ENCODE measurements at places on chromosomes 12 and 14.

DNA sequence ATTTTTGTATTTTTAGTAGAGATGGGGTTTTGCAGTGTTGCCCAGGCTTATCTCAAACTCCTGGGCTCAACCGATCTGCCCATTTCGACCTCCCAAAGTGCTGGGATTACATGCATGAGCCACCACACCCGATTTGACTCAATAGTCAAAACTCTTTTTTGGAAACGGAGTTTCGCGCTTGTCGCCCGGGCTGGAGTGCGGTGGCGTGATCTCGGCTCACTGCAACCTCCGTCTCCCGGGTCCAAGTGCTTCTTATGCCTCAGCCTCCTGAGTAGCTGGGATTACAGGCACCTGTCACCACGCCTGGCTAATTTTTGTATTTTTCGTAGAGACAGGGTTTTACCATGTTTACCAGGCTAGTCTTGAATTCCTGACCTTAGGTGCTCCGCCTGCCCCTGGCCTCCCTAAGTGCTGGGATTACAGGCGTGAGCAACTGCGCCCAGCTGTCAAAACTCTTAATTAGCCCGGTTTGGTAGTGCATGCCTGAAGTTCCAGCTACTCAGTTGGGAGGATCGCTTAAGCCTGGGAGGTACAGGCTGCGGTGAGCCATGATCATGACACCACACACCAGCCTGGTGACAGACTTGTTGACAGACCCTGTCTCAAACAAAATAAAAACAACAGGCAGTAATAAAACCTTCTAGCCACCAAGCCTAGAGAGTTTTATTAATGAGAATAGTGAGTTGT lies 12.4 kb downstream of the MED21 start:
- no peak for DNase-seq

- no peak for DNase-seq
Observed at GRCh38 chr12:130457215-130457614, 119.5 kb downstream of the PIWIL1 start.

GRCh38 chr12:88716240-88716639 lies 136.0 kb upstream of the KITLG start:
- no peak for DNase-seq

GRCh38 chr14:89498878-89499277 lies 81.8 kb upstream of the FOXN3 start:
- DNase-seq, result no peak

DNA sequence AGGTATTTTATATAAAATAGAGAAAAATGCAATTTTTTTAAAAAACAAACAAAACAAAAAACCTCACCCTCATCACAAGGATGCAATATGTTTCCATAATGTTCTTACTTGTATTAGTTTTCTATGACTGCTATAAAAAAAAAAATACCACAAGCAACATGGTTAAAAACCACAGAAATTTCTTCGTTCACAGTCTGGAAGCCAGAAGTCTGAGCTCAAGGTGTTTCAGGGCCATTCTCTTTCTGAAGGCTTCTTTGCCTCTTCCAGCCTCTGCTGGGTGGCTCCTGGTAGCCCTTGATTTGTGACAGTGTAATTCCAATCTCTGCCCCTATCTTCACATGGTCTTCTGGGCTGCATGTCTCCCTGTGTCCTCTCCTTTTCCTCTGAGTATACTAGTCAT lies 21.5 kb upstream of the SSTR1 start:
- DNase-seq, result no peak

DNA sequence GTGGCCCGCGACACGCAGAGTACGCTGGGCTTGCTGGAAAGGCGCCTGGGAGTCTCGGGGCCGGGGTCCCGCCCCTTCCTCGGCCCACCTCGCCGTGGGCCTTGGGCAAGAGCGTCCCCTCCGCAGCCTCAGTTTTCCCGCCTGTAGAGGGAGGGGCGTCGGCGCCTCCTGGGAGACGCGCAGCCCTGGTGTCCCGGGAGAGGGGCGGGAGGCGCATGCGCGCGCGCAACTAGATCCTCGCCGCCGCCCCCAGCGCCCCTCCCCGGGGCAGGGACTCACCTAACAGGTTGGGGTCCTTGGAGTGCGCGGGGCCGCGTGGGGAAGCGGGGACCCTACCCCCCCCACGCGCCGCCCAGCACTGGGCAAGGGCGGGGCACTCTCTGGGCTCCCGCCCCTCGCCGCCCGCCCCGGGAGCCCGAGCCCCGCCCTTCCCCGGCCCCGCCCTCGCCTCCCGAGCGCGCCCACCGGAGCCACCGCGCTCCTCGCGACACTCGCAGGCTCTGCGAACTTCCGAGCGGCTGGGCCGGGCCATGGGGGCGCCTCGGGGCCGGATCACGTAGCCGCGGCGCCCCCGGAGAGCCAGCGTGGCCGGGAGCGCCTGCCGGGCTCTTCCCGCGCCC lies at the start of gene KIF26A:
TSS of gene KIF26A (plus strand) at position 490 of the 620 bp plus-strand sequence. CDS start 136 bp downstream, outside the sequence.
- DNase-seq, result no peak

DNA sequence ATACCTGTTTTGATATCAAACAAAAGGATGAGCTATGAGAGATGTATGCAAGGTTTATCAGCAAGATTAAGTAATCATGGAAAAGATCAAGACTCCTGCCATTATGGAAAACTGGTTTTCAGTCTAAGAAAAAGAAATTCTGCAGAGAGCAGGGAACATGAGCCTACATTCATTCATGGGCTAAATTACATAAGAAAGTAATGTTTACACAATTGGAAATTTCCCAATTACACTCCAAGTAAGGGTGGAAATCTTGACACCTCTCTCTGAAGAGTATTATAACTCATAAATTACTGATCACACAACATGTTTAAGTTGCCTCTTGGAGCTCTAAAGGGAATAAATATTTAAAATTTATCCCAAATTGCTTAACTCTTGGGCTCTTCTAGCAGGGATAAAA lies 206.2 kb downstream of the SLC6A15 start:
- no peak for DNase-seq

DNA sequence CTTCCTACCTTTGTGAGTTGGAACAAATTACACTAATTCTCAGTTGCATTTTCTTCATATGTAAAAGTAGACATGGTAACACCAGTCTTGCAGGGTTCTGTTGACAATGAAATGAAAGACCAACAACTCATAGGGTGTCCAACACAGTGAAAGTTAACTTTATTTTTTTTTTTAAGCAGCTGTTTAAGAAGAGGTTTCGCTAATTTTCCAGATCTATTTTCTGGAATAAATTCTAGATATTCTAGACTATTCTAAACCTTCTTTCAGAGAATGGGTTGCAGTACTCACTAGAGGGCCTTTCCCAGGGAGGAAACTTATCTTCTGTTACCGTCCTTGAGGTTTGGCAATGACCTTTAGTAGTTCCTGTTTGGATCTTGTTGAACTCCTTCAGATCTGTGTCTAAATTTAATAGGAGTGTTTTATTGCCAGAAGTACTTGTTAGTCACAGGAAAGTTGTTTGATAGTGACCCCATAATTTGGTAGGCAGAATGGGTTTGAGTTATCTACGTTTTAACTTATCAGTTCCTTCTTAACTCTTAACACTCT lies 2.8 kb upstream of the ART4 start:
- DNase-seq, result no peak

GRCh38 chr12:108063192-108063591 lies 65.9 kb upstream of the WSCD2 start:
- DNase-seq, result no peak

DNA sequence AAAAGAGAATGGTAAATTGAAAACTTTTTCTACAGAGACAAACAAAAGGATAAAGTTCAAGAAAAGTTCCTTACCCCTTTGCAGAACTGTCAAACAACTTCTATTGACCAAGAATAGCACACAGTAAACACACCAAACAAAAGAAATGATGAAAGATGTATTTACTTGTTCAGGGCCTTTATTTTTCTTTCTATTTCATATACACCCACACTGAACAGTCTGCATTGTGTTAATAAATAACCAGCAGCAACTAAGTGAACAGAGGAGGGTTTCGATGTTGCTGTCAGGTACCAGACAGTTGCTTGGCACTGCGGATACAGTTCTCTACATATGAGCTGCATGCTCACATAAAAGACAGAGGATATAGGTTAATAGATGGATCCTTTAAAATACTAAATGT lies 122.1 kb downstream of the SOX5 start:
- DNase-seq, result no peak

- DNase-seq, result no peak
Observed at GRCh38 chr14:38089123-38089522, 118.6 kb upstream of the SSTR1 start.

- no peak for DNase-seq
Observed at GRCh38 chr12:51391283-51392123, at the start of gene GALNT6. Gene GALNT6 (minus strand): TSS chr12:51391406. CDS start chr12:51379781, 11,625 bp downstream.

DNA sequence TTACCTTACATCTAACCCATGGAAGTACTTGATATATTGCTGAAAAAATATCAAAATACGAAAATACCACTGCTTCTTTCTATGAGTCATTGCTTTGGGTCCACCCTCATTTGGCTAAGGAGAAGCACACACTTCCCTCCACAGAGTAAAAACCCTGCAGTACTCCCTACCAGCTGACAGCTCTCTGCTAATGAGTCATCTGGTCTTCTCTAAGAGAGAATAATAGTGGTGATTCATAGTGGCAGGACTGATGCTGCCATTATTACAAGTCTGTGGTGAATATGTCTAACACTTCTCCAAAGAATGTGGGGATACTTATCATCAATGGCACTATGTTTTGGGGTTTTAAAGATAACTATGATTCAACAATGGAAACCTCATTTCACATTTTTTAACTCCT lies 90.7 kb downstream of the PPFIA2 start:
- peak; percentile 63 for DNase-seq

- no peak for DNase-seq
Observed at GRCh38 chr14:44528180-44528579, 21.1 kb upstream of the FSCB start.

DNA sequence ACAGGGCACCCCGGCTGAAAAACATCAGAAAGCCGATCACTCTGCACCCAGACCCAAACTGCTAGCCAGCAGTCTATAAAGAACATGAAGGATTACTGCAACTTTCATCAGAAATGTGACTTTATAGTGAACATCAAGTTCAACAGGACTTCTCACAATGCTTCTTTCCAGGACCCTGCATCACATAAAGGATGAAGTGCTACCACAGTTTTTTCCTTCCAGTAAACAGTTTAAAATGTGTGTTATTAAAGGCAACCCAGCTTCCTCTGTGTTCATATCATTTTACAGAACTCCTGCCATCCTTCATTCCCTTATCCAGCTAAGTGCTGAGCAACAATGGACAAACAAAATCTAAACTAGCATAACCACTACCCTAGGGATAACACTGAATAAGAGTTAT lies 280.3 kb upstream of the DIO2 start:
- DNase-seq, result no peak

DNA sequence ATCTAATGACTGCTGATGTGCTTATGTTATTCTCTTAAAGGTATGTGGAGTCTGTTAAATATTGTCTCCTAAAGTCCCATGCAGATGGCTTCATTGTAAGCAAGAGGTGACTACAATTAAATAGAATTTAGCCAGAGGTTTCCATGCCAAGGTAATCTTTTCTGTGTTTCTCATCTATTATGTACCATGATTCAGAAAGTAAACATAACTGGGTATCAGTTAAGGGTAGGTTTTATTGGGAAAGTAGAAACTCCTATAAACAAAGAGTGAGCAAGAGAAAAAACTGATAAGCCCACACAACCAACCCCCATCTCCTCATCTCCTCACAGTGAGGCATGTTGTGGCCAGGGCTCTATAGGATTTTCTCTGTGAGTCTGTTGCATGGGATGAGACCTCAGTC lies 611.7 kb downstream of the SNAPC1 start:
- no peak for DNase-seq

GRCh38 chr12:74394647-74395046 lies 143.0 kb upstream of the ATXN7L3B start:
- no peak for DNase-seq

DNA sequence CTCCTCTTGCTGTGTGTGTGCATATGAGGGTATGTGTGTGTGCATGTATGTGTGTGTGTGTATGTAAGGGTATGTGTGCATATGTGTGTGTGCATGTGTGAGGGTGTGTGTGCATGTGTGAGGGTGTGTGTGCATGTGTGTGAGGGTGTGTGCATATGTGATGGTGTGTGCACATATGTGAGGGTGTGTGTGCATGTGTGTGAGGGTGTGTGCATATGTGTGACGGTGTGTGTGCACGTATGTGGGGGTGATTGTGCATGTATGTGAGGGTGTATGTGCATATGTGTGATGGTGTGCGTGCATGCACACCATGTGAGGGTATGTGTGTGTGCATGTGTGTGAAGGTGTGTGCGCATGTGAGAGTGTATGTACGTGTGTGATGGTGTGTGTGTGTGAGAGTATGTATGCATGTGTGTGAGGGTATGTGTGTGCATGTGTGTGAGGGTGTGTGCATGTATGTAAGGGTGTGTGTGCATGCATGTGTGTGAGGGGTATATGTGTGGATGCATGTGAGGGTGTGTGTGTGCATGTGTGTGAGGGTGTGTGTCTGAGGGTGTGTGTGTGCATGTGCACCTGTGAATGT lies 15.4 kb downstream of the DAO start:
- DNase-seq, result no peak

DNA sequence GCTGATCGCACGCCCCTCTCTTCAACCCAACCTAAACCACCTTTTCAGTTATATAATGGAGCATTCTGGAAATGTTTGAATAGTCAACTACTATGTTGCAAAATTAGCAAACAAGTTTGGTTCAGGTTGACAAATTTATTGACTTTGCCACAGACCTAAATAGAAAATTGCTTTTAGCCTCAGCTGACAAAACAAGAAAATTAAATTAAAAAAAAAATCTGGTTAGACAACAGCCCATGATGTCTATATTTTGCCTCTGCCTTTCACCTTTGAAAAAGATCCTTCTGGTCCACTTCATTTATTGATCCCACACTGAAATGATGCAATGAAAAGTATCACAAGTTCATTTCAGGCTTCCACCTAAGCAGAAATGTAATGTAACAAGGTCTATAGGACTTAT lies 17.5 kb downstream of the SLC38A4 start:
- no peak for DNase-seq

DNA sequence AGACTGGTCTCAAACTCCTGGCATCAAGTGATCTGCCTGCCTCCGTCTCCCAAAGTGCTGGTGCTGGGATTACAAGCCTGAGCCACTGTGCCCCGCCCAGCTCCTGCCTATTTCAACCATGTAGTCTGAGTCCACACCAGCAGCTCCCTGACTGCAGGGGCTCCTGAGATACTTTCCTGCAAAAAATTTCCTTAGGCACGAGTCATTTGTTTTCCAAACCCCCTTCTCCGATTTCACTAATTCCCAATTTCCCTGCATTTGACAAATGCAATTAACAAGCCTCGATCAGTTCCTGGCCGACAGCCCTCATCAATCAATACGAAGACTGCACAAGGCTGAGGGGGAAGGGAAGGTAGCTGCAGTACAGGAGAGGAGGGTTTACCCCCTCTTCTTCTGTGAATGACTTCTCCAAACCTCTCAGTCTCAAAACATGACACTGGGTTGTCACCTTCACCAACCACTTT lies 10.1 kb downstream of the PSMB5 start:
- no peak for DNase-seq

GRCh38 chr12:98002887-98003493 lies 512.4 kb upstream of the TMPO start:
- DNase-seq, result peak; percentile 4

GRCh38 chr14:71287567-71287966 lies 380.3 kb downstream of the PCNX1 start:
- no peak for DNase-seq

- DNase-seq, result no peak
Observed at GRCh38 chr12:110971189-110971920, 51.0 kb upstream of the MYL2 start.

- peak; percentile 12 for DNase-seq
Observed at GRCh38 chr14:59159169-59159568, 29.3 kb upstream of the DAAM1 start.

Measured in foreskin fibroblast (primary cell).